ENCODE measurements at places on chromosomes 7 and 10. TPM values are rescaled to one million over a fixed set of nuclear protein-coding genes. Genes with fewer than 3 reads are reported as not detected.

Gene TRIM73
- 7.1 TPM for polyA plus RNA-seq

Gene PALD1
- polyA plus RNA-seq: 27.1 TPM

Gene ANKRD2
- polyA plus RNA-seq: 0.43 TPM

Gene MIOS
- 37.0 TPM for polyA plus RNA-seq

Gene MSMB
- polyA plus RNA-seq: not detected

Gene ERVW-1
- polyA plus RNA-seq: 1.2 TPM

Gene ZWINT
- 64.2 TPM for polyA plus RNA-seq

Gene BLNK
- 15.1 TPM for polyA plus RNA-seq

Gene EIF5AL1
- 1.3 TPM for polyA plus RNA-seq

Gene GNAT3
- polyA plus RNA-seq: not detected

Gene CABCOCO1
- 1.7 TPM for polyA plus RNA-seq

Gene SLC37A3
- polyA plus RNA-seq: 58.5 TPM

Gene LRRC18
- polyA plus RNA-seq: 1.4 TPM

Gene BTBD16
- not detected for polyA plus RNA-seq

Gene LBX1
- polyA plus RNA-seq: 0.18 TPM

Gene SGCE
- 56.6 TPM for polyA plus RNA-seq

Gene MEOX2
- polyA plus RNA-seq: 151 TPM

Gene CHN2
- 2.8 TPM for polyA plus RNA-seq

Gene TMEM225B
- 1.6 TPM for polyA plus RNA-seq

Gene PAX4
- polyA plus RNA-seq: not detected

Gene TRPV6
- 8.5 TPM for polyA plus RNA-seq

Gene ACHE
- 3.6 TPM for polyA plus RNA-seq

Gene STOX1
- polyA plus RNA-seq: 2.3 TPM

Gene SFRP5
- polyA plus RNA-seq: 9.1 TPM

Gene SEMA3A
- 31.9 TPM for polyA plus RNA-seq

Gene NPTX2
- 0.38 TPM for polyA plus RNA-seq

Gene MALRD1
- 7.6 TPM for polyA plus RNA-seq

Gene H2BK1
- polyA plus RNA-seq: not detected

Gene FKBP6
- 0.34 TPM for polyA plus RNA-seq

Gene GPNMB
- 3.0 TPM for polyA plus RNA-seq

Gene TBXAS1
- 9.3 TPM for polyA plus RNA-seq

Gene SPRN
- polyA plus RNA-seq: 3.3 TPM

Gene UROS
- 65.4 TPM for polyA plus RNA-seq

Gene ZPBP
- polyA plus RNA-seq: not detected

Gene CELF2
- polyA plus RNA-seq: 58.0 TPM

Gene MYOZ1
- polyA plus RNA-seq: 2.7 TPM

Gene RAPGEF5
- 98.7 TPM for polyA plus RNA-seq

Gene LAMB1
- polyA plus RNA-seq: 583 TPM

Gene CCDC146
- 16.1 TPM for polyA plus RNA-seq

Gene HYAL4
- 0.07 TPM for polyA plus RNA-seq

Gene SLC13A4
- polyA plus RNA-seq: 5.6 TPM

Gene PDE6C
- 1.4 TPM for polyA plus RNA-seq

Gene FFAR4
- polyA plus RNA-seq: 0.08 TPM

Gene TDRD1
- polyA plus RNA-seq: 0.24 TPM

Gene PODXL
- 64.0 TPM for polyA plus RNA-seq

Gene AKR1C4
- not detected for polyA plus RNA-seq

Gene SCART1
- 1.8 TPM for polyA plus RNA-seq

Gene COL1A2
- 1,324 TPM for polyA plus RNA-seq

Gene CACUL1
- polyA plus RNA-seq: 37.7 TPM

Gene EGFR
- 53.6 TPM for polyA plus RNA-seq

Gene PTCD1
- 6.8 TPM for polyA plus RNA-seq

Gene CASP7
- polyA plus RNA-seq: 37.9 TPM

Gene ADRB1
- polyA plus RNA-seq: 2.6 TPM

Gene STYXL1
- polyA plus RNA-seq: 39.3 TPM

Gene CALY
- not detected for polyA plus RNA-seq

Gene GDF10
- polyA plus RNA-seq: 115 TPM

Data from left lung (tissue), 14 donors.